Activated T-cell treated with anti-CD3 and anti-CD28 coated beads for 4 hours (primary cell): ENCODE measurements at places on chromosomes 2 and 18.

DNA sequence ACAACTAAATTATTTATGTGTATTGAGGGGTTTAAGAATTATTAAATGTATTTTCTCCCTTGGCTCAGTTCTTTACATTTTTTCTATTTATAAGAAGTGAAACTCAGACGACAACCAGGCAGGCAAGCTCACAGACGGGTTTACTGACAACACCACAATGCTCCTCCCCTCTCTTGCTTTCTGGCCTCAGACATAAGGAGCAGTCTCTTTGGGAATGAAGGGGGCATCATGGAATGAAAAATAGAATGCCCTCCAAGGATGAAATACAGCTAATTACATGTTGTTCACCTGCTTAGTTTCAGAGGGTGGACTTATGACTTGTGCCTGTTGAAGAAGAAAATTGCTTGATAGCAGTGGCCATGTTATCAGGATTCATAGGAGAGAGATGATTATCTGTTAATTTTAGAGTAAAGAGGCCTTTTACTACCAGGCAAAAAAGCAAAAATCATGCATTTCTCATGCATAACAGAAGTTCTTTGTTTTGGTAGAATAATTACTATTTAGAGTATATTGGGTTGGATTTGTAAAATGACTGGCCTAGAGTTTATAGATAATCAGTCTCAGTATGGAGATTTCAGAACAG is 172.1 kb upstream of the LRRTM1 start:
- no peak for DNase-seq

- DNase-seq, result no peak
Measured at GRCh38 chr2:95292623-95293260, 4.4 kb upstream of the KCNIP3 start.

- DNase-seq, result no peak
Measured at GRCh38 chr2:44155666-44156446, 12.8 kb upstream of the PPM1B start.

- DNase-seq, result no peak
Measured at GRCh38 chr2:133486771-133487191, 81.5 kb downstream of the NCKAP5 start.

DNA sequence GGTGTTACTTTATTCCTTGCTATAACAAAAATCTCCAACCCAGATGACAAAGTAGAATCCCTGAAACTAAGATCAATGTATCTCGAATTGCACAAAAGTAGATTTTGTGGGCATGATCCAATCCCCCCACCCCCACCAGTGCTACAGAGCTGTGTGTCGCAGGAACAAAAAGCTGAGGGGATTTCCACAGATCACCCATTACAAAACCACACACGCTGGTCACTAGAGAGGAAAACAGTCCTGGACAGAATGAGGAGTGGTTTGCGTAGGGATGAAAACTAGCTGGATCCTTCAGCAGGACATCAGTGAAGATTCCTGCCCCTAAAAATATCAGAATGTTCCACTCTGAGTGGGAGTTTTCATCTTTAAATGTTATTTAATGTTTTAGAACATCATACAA is 165.3 kb upstream of the STK17B start:
- DNase-seq, result no peak

DNA sequence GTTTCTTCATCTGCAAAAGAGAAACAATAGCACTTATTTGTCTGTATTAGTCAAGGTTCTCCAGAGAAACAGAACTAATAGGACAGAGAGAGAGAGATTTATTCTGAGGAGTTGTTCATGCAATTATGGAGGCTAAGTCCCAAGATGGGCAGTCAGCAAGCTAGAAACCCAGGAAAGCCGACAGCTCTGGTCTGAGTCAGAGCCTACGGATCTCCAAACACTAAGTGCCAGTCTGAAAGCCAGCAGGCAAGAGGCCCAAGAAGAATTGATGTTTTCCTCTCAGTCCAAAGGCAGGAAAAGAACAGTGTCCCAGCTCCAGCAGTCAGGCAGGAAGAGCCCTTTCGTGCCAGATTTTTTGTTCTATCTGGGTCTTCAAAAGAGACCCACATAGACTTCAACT is 36.5 kb upstream of the SLC66A3 start:
- DNase-seq, result no peak

GRCh38 chr2:196331851-196332250 is 160.5 kb upstream of the STK17B start:
- no peak for DNase-seq

DNA sequence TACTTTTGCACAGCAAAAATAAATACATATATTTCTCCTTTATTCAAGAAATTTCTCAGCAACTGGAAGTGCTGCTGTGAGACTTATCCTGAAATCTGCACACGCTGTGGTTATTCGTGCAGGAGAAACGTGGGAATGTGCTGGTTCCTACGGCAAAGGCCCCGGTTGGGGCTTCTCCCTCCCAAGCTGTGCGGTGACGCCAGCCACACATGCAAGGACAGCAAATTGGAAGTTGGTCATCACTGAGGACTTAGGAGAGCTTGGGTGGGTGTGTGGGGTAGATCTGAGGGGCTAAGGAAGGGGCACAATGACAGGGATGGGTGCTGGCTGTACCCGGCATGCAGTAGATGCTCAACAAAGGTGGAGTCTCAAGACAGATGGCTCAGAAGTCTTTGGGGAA is 16.5 kb upstream of the MTCL1 start:
- DNase-seq, result no peak

DNA sequence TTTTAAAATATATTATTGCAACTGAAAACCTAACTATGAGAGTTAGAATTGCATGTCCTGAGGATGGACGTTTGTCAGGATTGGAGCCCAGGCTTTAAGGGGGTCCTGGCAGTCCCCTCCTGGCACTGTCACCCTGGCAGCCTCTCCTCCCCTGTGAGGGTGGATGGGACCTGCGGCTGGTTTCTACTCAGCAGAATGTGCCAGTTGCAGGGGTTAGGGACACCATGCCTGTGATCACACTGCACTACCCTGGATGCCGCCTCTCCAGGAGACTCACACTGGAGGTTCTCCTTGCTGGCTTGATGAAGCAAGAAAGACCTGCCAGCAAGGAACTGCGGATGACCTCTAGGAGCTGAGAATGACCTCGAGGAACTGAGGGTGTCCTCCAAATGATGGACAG is 356.7 kb upstream of the MYT1L start:
- DNase-seq, result no peak

DNA sequence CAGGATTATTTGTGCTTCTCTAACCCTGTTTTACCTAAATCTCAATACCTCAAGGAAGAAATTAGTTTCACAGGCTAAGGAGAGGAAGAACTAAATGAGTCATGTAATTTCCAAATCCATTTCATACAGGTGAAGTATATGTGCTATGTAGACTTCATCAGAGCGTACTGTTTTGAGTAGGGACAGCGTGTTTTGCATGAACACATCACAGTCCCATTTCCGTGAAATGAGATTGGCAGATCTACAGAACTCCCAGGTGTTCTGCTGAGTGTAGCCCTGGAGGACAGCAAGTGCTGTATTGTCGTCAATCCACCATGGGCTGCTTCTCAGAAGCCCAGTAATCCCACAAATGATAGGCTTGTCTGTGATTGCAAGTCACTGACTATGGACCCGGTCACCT is 97.7 kb downstream of the XRCC5 start:
- DNase-seq, result no peak

GRCh38 chr2:36394804-36395203 is 39.2 kb downstream of the CRIM1 start:
- DNase-seq, result no peak

DNA sequence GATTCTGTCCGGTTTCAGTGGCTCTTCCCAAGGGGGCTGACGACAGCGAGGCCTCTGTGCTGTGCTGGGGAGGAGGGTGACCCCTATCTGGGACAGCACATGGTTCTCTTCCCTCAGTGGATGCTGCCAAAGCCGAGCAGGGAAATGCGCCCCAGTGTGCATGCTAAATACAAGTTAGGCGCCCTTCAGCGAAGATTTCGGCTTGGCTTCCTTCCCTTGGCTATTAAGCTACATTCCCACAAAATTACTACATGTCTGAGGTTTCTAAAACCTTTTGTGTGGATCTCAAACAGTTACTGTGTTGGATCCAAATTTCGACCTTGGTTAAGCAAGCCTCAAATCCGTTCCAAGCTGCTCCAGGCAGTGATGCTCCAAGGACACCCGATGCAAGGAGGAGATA is 440.3 kb downstream of the NRXN1 start:
- DNase-seq, result no peak

GRCh38 chr2:1685957-1686783 is 58.1 kb downstream of the PXDN start:
- no peak for DNase-seq

GRCh38 chr18:1092228-1092627 is 187.6 kb downstream of the ADCYAP1 start:
- no peak for DNase-seq

- DNase-seq, result no peak
Measured at GRCh38 chr2:142445551-142446072, 314.8 kb upstream of the LRP1B start.

- no peak for DNase-seq
Measured at GRCh38 chr2:69952336-69953115, 8.9 kb downstream of the ASPRV1 start.

GRCh38 chr2:23505218-23505983 is 120.4 kb downstream of the KLHL29 start:
- DNase-seq, result no peak

- DNase-seq, result no peak
Measured at GRCh38 chr18:46042571-46043123, 29.4 kb downstream of the PSTPIP2 start.

GRCh38 chr2:235098736-235099494 is 147.1 kb downstream of the SH3BP4 start:
- DNase-seq, result no peak

DNA sequence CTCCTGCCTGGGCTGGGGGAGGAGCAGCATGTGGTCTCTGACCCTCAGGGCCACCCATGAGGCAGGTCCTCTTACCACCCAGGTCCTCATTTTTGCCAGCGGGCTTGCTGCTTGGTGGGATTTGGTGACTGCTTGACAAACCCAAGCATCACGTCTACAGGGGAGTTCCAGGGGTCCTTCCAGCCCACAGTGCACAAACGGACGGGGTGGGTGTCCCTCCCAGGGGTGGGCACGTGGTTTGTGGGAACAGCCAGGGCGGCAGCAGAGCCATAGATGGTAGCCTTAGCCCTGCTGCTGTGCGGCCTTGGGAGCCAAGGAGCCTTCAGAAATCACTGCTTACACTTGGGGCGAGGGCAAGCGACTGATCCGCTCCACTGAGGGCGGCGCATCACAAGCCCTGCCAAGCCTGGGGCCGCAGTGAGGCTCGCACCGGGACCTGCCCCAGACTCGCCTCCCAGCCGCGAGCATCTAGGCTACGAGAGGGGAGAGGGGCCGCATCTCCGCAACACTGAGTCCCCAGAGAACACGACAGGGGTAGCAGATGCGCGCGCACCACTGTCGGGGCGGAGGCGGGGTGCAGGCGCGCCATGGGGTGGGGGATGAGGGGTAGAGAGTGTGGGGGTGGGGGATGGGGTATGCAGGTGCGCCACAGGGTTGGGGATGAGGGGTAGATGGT is 36.9 kb downstream of the SNED1 start:
- DNase-seq, result peak; percentile 23

GRCh38 chr2:20018601-20019152 is 6.2 kb upstream of the MATN3 start:
- no peak for DNase-seq

- DNase-seq, result no peak
Measured at GRCh38 chr18:62329691-62330454, 4.8 kb downstream of the TNFRSF11A start.

- DNase-seq, result no peak
Measured at GRCh38 chr2:233892793-233893192, 24.4 kb upstream of the TRPM8 start.

- no peak for DNase-seq
Measured at GRCh38 chr18:26614374-26614773, 66.0 kb upstream of the KCTD1 start.

- no peak for DNase-seq
Measured at GRCh38 chr2:3168230-3168891, 209.3 kb downstream of the EIPR1 start.

DNA sequence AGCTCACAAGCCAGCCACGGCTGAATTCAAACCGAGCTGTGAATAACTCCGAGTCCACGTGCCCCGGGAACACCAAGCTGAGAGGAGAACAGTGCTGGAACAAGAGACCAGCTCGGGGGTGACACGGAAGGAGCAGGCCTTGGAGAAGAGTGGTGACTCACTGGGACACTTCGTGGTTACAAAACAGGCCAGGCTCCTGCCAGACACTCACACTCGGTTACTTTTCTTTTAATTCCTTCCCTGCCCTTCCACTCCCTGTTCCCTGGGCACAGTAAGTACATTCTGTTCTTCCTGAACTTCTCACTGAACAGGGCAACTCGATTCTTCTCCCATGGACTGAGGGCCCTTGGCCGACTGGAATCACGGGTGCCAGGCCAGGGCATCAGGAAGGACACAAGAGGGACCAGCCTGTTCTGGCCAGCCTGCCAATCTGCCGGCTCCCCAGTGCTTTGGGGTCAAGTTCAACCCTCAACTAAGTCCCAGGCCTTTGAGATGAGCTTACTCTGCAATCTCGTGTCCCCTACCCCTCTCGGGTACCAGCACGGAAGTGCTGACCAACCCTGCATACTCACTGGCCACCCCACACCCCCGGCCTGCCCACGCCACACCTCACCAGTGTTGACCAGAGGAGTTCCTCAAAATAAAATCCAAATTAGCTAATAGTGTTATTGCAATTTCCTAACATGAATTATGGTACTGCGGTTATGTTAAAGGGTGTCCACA is 87.5 kb downstream of the TFCP2L1 start:
- no peak for DNase-seq

DNA sequence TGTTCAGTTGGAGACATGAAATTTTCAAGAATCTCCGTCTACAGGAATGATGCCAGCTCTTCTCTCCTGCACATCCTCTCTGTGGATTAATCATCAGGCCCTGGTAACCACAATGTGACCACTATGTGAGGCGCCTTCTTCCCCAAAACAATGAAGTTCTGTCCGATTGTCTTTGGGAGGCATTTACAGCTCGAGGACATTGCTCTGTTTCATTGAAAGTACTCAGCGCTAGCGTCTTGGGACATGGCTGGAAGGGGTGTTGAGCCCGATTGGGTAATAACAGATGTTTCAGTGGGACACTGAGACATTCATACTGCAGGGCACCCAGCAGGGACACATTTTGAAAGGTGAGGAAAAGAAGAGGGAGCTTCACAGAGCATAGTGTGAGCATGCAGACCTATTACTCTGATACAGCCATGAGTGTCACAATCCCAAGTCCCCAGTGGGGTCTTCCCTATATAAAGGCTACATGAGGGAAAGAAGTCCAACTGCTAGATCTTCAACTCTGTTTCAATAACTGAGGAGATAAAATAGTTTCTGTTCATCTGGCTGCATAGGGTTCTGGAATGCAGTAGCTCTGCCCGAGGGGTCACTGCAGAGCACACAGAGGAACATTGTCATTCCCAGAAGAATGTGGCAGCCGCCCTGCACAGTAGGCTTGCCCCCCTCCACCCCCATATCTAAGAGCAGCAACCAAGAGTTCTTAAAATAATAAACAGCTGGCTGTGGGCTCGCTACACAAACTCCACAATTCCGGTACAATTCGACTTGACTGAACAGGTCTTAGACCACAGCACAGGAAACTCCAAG is 237.3 kb downstream of the OSR1 start:
- no peak for DNase-seq

DNA sequence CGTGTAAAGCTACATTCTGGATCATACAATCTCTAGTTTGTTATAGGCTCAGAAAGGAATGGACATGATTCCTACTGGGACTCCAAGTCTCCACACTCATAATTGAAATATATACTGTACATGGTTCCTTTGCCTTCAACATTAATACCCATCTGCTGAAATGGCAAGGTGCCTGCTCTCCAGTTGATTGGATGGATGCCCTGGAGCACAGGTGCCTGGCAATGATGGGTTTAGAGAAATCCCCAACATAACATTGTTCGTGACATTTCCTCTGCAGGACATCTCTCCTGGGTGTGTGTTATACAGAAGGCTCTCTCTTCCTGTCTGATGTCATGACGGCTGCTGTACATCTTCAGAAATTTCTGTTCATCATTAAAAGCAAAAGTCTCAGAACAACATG is 449.7 kb upstream of the CWC22 start:
- DNase-seq, result no peak
